C1 segment of cervical spinal cord (tissue), 14 donors: ENCODE measurements at places on chromosomes 11 and 22.

- DNase-seq = no peak
Measured at GRCh38 chr11:75031224-75031753, 42.6 kb downstream of the NEU3 start.

GRCh38 chr11:73350908-73351636 lies 25.1 kb upstream of the RELT start:
- no peak for DNase-seq

DNA sequence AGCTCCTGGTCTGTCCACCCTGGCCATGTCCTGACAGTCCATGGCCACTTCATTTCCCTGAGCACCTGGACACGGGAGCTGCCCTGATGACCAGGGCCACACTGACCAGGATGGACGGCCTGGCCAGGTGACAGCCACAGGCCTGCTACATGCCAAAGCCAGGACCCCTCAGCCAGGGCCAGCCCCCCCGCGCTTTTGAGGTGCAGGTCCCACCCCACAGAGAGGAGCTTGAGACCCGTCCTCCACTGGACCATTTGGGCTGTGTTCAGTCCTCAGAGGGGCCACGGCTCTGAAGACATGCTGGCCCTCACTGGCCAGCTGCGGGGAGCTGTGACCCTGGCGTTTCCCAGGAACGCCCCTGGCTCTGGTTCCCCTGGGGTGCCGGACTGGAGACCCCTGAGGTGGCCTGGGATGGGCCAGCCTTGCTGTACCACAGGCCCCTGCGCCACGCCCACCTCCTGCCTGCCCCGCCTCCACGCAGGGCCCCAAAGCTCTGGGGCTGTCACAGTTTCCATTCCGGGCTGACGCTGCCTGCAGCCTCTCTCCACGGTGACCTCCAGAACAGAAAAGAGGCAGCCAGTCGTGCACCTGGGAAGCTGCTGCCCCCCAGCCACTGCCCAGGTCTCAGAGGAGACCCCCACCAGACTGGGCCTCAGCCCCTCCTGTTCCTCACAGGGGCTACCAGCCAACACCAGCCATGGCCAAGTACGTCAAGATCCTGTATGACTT lies 18.2 kb downstream of the EPS8L2 start:
- no peak for DNase-seq

- peak; percentile 26 for DNase-seq
Measured at GRCh38 chr11:67373648-67374570, 511 bp upstream of the CLCF1 start.

DNA sequence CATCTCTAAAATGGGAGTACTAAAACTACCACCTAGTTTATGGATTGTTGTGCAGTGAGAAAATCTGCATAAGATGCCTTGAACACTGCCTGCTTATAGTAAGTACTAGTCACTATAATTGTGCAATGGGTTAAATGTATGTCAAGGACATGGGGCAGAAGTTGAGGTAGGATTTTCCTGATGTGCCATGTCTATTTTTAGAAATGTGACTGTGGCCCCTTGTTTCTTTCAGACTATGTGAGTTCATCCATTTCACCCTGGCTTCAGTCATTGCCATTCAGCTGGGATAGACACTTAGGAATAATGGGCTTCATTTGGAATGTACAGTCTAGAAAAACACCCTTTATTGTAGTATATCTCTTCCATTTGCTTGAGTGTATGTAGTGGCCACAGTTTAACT lies 51.4 kb downstream of the BDNF start:
- no peak for DNase-seq

- DNase-seq = no peak
Measured at GRCh38 chr11:5818245-5818886, 9.6 kb downstream of the OR52N2 start.

DNA sequence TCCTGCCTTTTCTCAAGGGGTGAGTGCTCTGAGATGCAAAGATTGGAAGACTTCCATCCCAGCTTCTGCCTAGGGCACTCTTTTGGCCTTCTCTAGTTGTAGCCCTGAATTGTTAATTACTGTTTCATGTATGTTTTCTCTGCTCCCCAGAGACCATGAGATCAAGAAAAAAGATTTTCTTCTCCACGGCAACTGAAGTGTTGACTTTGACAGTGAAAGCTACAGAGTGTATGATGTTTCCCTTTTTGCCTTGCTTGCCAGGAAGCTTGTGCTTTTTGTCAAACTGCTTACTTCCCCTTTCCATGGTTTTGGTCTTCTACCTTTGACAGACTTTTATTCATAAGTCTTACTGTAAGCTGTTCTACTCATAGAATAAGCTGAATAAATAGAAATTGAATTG lies 23.3 kb upstream of the EIF3D start:
- DNase-seq = no peak

DNA sequence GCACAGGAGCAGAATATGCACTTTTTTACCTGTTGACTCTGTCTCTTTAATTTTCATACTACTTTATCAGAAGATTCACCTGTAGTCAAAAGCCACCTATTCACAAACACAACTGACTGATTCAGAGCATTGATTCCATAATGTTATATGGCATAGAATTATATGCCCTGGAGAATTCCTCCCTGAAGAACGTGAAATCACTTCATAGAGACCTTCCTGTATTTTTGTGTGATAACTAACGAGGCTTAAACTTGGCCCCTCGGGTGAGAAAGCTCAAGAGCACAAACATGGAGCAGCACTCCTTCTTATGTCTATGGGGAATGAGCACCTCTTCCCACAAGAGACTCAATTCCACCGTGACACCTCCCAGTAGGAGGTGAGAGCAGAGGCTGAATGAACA lies at the start of gene OR10A6:
Gene OR10A6, minus strand, starts transcription at position 101 of the 400 bp plus-strand sequence. CDS start 2,606 bp downstream, outside the sequence.
- DNase-seq = no peak
